ENCODE measurements at places on chromosomes 16 and 17. TPM values are rescaled to one million over a fixed set of nuclear protein-coding genes. Genes with fewer than 3 reads are reported as not detected.

Gene TNS4
- total RNA-seq, result 6.8 TPM

DNA sequence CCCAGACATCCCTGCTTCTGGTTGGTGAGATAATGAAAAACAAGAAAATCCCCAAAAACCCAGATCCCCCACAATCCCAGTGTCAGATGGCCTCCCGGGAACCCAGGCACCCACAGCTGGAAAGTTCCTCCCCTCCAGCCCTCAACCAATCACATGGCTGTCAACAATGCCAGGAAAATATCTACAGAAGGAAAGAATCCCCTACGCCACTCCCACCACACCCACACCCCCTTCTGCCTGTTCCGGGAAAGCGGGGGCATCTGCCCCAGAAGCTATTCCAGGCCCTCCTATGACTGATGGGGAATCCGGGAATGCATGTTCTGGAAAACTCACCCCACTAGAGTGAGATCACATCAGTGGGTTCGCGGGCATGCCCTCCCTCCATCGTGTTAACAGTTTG lies 1.8 kb downstream of the TMEM95 start:
- DNase-seq, result no peak

- DNase-seq, result no peak
Observed at GRCh38 chr17:65984299-65984698, 207.6 kb downstream of the CEP112 start.

DNA sequence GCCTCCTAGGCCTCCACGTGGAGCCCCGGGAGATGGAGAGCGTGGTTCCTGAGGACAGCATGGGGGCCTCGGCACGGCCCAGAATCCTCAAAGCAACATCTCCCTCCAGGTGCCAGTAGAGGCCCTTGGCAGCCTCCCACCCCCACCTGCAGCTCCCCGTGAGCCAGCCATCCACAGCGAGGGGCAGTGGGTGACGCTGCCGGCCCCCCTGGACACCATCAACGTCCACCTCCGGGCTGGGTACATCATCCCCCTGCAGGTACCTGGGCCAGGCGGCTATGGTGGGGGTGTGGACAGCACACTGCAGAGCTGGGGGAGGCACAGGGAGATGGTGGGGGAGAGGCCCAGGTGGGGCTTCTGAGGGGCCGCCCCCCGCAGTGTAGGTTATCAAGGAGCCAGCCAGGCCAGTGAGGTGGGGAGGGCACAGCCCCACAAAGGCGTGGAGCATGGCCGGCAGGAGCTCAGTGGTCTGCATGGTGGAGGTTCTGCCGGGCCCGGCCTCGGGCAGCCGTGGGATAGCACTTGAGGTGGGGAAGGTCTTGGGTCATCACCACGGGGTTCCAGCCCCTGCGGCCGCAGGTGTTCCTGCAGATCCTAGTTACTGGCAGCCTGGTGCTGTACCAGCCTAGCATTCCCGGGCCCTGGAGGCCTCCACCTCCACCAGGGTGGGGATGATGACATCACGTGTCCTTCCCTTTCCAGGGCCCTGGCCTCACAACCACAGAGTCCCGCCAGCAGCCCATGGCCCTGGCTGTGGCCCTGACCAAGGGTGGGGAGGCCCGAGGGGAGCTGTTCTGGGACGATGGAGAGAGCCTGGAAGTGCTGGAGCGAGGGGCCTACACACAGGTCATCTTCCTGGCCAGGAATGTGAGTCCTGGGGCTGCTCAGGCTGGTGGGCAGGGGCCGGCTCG lies 16.4 kb downstream of the GAA start:
- DNase-seq, result no peak

GRCh38 chr17:78322327-78322857 lies 37.5 kb downstream of the SOCS3 start:
- no peak for DNase-seq
